ENCODE measurements at places on chromosomes 5 and 9.

GRCh38 chr5:35094948-35095347, 47.2 kb upstream of the AGXT2 start:
- no peak for DNase-seq

DNA sequence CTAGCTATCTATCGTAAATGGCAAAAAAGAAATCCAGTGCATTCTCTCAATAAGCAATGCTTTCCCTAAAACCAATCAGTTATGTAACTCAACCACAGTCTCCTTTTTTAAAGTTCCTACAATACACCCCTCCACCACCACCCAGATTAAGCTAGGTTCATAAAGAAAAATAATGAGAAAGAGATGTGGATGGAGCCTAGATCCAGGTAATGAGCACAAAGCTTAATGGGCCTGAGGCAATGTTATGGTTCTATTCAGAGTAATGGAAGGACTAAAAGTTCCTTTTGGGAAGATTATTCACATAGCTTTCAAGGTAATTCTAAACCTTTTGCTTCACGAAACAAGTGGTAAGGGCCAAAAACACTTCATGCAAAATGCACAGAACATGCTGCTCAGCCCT, 113.5 kb downstream of the MPDZ start:
- DNase-seq = no peak

- DNase-seq = no peak
Measured at GRCh38 chr5:142069606-142070399, 38.8 kb upstream of the NDFIP1 start.

DNA sequence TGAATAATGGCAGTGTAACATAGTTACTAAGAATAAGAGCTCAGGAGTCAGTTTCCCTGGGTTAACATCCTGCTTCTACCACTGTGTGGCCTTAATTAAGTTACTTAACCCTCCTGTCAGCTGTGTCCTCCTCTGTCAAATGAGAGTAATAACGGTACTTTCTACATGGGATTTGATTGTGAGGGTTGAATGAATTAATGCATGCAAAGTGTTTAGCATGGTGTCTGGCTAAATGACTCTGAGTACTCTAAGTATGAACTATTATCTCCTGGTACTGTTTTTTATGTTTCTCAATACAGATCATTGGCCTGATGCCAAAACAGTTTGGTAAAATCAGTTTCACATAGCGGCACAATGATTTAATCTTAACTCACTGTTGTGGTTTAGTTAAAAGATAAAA, 19.6 kb downstream of the ZNF131 start:
- no peak for DNase-seq

- peak; percentile 33 for DNase-seq
Measured at GRCh38 chr5:149062371-149063016, 368 bp downstream of the SH3TC2 start.

DNA sequence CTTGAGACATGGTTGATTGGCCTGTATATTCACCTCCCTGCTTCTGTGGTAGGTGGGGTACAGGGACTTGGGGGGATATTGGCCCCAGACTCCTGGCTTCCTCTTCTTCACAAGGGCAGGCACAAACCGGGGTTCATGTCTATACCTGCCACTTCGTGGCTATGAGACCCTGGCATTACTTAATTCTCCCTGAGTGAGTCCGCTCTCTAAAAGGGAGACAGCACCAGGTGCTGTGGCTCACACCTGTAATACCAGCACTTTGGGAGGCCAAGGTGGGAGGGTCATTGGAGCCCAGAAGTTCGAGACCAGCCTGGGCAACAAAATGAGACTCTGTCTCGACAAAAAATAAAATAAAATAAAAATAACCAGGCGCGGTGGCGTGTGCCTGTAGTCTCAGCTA, 178.5 kb downstream of the GABBR2 start:
- DNase-seq = no peak

DNA sequence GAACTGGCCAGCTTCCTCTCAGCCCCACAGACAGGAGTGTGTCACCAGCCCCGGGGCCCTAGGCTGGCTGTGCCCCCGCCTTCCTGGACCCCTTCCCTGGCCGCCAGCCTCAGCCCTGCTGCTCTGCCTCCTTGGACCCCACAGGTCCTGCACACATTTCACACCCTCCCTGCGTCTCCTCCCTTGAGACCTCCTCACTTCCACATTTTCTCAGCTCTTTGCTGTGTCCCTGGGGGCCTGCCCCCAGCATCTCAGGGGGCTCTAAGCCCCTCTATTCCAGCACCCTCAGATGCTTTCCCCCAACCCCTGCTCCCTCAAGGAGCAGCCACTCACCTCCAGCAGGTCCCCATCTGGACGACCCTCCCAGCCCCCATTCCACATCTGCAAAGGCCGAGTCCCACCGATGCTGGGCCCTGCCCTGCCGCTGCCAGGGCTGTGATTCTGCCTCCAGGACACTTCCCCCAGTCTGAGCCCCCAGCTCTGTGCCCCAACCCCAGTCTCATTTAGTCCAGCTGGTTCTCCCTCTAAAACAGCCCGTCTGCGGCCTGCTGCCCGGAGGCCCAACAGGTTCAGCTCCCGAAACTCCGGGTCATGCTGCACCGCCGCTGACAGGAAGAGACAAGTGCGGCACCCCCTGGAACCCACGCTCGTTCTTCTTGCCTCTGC, 4.2 kb downstream of the SLC34A3 start:
- DNase-seq = no peak

GRCh38 chr5:54742417-54742891, 224.9 kb downstream of the SNX18 start:
- DNase-seq = no peak

DNA sequence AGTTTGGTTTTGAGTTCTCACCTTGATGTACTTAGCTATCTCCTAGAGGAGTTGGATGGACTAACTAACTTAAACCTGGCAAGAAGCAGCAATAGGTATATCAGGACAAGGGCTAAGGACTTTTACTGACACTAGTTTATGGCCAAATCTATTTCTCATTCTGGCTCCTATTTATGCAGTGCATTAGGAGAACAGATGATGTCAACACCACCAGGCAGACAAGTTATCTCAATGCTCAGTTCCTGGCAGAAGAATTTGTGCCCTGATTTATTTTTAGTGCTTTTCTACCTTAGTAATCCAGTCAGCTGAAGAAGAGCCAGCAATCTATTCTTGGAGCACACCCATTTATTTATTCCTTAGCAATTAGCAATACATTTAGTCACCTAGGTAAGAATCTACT, 30.7 kb upstream of the MYOT start:
- no peak for DNase-seq

DNA sequence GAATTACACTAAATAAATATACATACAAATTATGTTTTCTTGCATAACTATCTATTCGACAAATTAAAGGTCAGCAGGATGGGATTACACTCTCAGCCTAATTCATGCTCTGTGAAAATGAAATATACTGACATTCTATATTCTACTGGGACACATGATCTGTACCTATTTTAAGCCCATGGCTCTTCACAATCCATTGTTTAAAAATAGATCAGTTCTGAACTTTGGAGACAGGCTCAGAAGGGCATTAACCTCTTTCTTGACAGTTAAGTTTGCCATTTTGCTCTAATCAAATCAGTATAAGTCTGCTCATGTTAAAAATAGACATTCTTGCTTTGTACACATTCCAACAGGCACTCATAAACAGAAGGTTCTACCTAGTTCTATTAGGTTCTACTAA, 361.2 kb downstream of the HCN1 start:
- no peak for DNase-seq

GRCh38 chr9:120398286-120398685, 181.7 kb downstream of the CDK5RAP2 start:
- no peak for DNase-seq

- DNase-seq = no peak
Measured at GRCh38 chr5:129135633-129136032, 41.1 kb downstream of the ISOC1 start.

DNA sequence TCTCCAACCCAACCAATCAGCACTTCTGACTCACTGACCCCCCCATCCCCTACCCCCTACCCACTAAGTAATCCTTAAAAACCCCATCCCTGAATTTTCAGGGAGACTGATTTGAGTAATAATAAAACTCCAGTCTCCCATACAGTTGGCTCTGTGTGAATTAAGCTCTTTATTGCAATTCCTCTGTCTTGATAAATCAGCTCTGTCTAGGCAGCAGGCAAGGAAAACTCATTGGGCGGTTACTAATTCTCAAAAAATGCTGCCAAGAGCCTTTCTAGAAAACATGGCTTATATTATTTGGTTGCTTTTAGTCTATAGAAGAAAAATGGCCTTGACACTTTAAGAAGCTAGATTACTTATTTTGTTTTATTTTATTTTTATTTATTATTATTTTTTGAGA, 131.7 kb downstream of the SUSD1 start:
- DNase-seq = no peak

- no peak for DNase-seq
Measured at GRCh38 chr5:13187186-13187585, 757.3 kb downstream of the DNAH5 start.

DNA sequence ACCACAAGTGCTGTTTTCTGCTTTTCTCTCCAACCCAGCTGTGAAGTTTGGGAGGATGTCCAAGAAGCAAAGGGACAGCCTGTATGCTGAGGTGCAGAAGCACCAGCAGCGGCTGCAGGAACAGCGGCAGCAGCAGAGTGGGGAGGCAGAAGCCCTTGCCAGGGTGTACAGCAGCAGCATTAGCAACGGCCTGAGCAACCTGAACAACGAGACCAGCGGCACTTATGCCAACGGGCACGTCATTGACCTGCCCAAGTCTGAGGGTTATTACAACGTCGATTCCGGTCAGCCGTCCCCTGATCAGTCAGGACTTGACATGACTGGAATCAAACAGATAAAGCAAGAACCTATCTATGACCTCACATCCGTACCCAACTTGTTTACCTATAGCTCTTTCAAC, 145.2 kb downstream of the RORB start:
- DNase-seq = no peak

GRCh38 chr5:88772831-88773230, 110.2 kb downstream of the MEF2C start:
- DNase-seq = no peak

DNA sequence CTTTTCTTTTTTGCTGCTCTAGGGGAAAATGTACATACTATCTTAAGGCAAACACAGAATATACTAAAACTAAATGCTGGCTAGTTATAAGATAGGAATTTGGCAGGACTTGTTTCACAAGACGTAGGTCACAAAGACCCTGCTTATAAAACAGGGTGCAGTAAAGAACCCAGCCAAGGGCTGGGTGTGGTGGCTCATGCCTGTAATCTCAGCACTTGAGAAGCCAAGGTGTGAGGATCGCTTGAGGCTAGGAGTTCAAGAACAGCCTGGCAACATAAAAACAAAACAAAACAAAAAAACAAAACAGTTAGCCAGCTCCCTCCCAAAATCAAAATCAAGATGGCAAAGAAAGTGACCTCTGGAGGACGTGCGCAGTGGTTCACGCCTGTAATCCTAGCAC, 49.5 kb upstream of the DENND4C start:
- no peak for DNase-seq

GRCh38 chr9:842635-843426, 1.3 kb downstream of the DMRT1 start:
- DNase-seq = no peak

- DNase-seq = no peak
Measured at GRCh38 chr5:14810282-14810681, 61.3 kb downstream of the ANKH start.

GRCh38 chr5:148805326-148806290, 20.8 kb upstream of the ADRB2 start:
- no peak for DNase-seq

DNA sequence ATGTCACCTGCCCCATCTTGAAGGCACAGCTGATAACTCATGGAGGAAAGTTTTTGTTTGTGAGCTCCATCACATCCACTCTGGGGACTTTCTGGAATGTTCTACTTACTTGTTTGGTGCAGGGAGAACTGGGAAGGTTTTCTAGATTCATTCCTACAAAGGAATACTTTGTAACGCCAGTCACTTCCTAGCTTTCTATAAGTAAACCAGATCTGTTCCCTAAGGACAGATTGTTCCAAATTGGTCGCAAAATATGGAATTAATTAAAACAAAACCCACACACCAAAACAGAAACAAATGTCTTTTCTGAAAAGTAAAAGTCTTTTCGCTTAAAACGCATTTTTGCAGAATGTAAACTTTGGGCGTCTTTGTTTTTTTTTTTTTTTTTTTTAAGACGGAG, 167.6 kb downstream of the PDZD2 start:
- DNase-seq = no peak

- DNase-seq = no peak
Measured at GRCh38 chr5:39774605-39775004, 349.8 kb upstream of the DAB2 start.

GRCh38 chr9:88628114-88628513, 93.1 kb downstream of the NXNL2 start:
- no peak for DNase-seq

- no peak for DNase-seq
Measured at GRCh38 chr9:80127920-80128319, 556.2 kb downstream of the TLE4 start.

DNA sequence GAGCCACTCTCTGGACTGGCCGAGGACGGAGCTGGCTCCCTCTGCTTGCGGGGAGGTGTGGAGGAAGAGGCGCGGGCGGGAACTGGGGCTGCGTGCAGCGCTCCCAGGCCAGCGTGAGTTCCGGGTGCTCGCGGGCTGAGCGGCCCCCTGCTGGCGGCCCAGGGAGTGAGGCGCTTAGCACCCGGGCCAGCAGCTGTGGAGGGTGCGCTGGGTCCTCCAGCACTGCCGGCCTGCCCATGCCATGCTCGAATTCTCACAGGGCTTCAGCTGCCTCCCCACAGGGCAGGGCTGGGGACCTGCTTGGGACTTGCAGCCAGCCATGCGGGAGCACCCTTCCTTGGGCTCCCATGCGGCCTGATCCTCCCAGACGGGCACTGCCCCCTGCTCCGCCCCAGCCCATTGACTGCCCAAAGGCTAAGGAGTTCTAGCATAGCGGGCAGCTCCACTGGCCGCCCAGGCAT, 416.9 kb downstream of the MRPS30 start:
- DNase-seq = no peak

- DNase-seq = no peak
Measured at GRCh38 chr5:172178301-172178987, 9.6 kb downstream of the STK10 start.

- DNase-seq = peak; percentile 78
Measured at GRCh38 chr9:7212101-7212500, 454.3 kb downstream of the KDM4C start.

GRCh38 chr9:87497604-87498045, at the start of gene DAPK1:
DAPK1 (plus strand) TSS chr9:87497867; CDS start chr9:87499078, 1,211 bp downstream.
- DNase-seq = no peak

DNA sequence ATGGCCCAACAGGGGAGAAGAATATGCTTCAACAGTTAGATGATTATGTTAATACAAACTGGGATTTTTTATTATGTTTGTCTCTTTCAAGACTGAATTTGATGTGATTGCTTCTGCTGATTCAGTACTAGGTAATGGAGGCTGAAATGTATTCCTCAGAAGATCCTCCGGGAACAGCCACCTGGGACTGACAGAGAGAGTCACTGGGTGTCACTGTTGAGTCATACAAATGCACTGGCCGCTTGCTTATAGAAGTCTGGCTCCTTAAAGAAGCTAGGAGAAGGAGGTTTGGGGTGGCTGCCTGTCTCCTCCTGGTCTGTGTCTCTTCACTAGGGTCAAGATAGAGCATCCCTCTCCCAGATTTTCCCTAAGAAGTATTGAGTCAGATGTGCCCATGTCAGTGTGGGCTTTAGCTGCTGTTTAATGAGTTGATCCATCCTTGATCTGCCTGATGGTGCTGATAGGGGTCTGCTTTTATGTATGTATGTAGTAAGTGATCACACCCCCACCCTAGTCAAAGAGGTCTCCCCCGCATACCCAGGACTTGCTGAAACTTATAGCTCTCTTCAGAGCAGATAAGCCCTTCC, 773.4 kb downstream of the BRINP1 start:
- DNase-seq = peak; percentile 51

- no peak for DNase-seq
Measured at GRCh38 chr9:106684940-106685695, 177.8 kb upstream of the ZNF462 start.

Measured in putamen (tissue), 1 donor.